SJCRH30 (cell line): ENCODE measurements at places on chromosomes 16 and 17. TPM values are rescaled to one million over a fixed set of nuclear protein-coding genes. Genes with fewer than 3 reads are reported as not detected.

DNA sequence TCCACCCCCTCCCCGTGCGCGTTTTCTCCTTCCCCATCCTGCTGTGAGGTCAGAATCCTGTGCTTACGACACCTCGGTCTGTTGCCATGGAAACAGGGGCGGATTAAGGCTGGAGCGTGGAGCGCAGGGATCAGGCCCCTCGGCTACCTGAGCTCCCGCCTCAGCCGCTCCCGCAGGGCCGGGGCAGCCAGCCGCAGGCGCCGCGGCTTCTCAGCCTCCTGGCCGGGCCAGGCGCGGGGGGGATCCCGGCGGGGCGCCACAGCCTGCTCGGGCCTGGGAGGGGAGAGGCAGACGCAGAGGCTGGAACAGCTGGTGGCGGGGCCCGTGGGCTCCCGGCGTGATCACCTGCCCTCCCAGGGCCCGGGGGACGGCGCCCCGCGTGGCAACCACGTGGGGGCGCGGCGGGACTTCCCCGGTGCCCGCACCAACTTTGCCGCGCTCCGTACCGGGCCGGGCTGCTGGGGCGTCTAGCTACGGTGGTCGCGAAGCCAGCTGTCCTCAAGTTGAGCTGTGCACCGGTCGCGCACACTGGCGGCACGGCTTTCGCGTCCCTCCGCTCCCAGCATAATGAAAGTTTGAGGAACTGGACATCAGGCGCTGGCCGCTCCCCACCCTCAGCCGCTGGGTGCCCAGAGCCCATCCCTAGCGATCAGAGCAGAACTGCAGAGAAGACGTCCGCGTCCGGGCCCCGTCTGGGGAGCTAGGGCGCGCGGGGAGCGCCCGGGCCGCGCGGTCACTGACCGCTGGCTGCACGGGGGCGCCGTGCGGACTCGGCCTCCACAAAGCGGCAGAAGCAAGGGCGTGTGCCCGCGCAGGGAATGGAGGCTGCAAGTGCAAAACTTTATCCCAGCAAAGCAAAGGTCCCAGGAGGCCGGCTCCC lies 1.2 kb downstream of the RTN4RL1 start:
- no peak overlapping the region for H3K27ac ChIP-seq
- H3K36me3 ChIP-seq: no peaks in the 10 kb centered on the region
- H3K27me3 ChIP-seq: peaks cover 17% of the 10 kb centered on the region
- peak overlapping the region; percentile 28 for H3K4me3 ChIP-seq
- peaks cover 7% of the 10 kb centered on the region; the same call in 1 of the 2 replicates for H3K4me1 ChIP-seq

The RBL2 gene
- total RNA-seq: 60.8 and 69.0 TPM in 2 replicates

The XAF1 gene
- 0.04 TPM in 1 of 2 replicates, not detected in the other for total RNA-seq

DNA sequence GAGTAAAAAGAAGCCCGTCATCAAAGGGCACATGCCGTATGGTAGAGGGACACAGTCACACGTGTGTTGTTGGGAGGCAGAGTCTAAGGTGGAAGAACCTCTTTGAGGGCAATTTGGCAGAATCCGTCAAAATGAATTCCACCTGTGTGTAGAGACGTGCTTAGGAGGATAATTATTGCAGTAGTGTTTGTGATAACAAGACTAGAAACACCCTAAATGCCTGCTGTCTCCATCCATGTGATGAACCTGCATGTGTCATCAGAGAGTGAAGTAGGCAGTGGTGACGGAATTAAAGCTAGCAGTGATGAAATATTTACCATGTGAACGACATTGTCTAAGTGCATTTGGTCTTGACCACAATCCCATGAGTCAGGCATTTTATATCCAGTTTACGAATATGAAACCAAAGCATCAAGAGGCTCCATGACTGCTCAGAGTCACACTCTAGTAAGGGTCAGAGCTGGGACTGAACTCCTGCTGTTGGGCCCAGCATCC lies 61.3 kb upstream of the ADORA2B start:
- DNase-seq: peak; percentile 44
- H3K36me3 ChIP-seq: no peaks in the 10 kb centered on the region
- 0 out of 2 replicates have a peak, but pooled peaks cover 2% of the 10 kb centered on the region for H3K27me3 ChIP-seq

GRCh38 chr16:58814348-58814801 lies 80.3 kb upstream of the GOT2 start:
- H3K27me3 ChIP-seq: no peaks in the 10 kb centered on the region
- H3K27ac ChIP-seq: no peak overlapping the region
- no peaks in the 10 kb centered on the region for H3K4me1 ChIP-seq

DNA sequence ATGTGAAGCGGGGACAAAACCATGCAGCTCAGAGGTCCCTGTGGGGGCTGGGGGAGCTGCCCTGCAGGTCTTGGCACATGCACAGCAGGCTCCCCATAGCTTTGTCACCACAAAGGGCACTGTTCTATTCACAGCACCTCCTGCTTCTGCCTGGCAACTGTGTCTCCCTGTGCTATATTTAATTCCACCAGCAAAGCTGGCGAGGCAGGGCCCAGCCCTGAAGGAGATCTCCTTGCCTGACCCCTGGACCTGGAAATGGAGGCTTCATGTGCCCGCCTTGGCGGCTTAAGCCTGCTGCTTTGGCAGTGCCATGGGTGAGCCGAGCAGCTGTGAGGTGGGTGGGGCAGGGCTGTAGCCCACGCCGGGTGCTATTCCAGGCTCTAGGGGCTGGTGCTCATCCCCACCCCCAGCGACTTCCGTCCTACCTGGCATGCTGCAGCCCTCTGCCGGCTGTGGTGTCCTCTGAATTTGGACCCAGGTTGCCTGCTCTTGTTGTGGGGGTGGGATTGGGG lies 6.8 kb downstream of the LDHD start:
- no peak overlapping the region for H3K4me3 ChIP-seq
- H3K27ac ChIP-seq: no peak overlapping the region
- peaks cover 8% of the 10 kb centered on the region for H3K4me1 ChIP-seq
- H3K27me3 ChIP-seq: no peaks in the 10 kb centered on the region
- H3K36me3 ChIP-seq: no peaks in the 10 kb centered on the region

GRCh38 chr17:59365383-59365981 lies 34.0 kb downstream of the YPEL2 start:
- H3K4me1 ChIP-seq: peaks cover 71% of the 10 kb centered on the region
- peak overlapping the region; percentile 9; the same call in 1 of the 2 replicates for H3K27ac ChIP-seq
- H3K27me3 ChIP-seq: no peaks in the 10 kb centered on the region
- no peaks in the 10 kb centered on the region for H3K36me3 ChIP-seq
- no peak overlapping the region for H3K4me3 ChIP-seq
- DNase-seq: peak; percentile 57

- H3K36me3 ChIP-seq: no peaks in the 10 kb centered on the region
- H3K4me3 ChIP-seq: peak overlapping the region; percentile 49
- peaks cover 17% of the 10 kb centered on the region for H3K4me1 ChIP-seq
- peak; percentile 35 for DNase-seq
- H3K27ac ChIP-seq: peak overlapping the region; percentile 72
- no peaks in the 10 kb centered on the region for H3K27me3 ChIP-seq
These were observed 165.3 kb downstream of the STX8 start for GRCh38 chr17:9410301-9410700.

DNA sequence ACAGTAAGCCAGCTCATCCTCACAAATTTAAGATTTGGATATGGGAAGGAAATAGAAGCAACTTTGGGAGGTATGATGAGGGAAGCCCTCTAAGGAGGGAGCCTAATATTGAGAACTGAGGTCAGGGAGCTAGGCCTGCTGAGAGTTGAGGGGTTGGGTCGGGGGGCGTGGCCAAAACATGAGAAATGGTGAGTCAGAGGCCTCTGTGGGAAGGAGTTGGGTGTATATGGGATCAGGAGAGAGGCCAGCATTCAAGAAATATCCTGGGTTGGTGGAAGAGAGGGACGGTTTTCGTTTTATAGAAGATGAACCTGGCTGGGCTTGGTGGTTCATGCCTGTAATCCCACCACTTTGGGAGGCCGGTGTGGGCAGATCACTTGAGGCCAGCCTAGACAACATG lies 48.4 kb downstream of the CLEC16A start:
- DNase-seq: peak; percentile 45
- no peaks in the 10 kb centered on the region for H3K36me3 ChIP-seq
- H3K4me3 ChIP-seq: no peak overlapping the region
- no peaks in the 10 kb centered on the region for H3K27me3 ChIP-seq

DNA sequence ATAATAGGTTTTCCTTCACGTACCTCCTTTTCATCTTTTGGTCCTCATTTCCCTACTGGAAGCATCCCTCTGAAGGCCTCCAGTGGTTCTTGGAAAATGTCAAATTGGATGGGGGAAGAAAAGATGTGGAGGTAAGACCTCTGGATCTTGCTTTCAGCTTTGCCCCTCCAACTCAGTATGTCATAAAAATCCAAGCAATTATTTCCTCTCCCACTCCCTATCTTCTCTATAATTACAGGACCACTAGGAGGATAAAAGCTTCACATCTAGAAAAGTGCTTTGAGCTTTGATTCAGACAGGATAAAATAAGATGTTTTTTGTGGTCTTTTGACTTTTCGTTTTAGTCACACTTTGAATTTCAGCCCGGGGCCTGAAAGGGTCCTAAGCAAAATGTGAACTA lies 1.7 kb downstream of the TTLL6 start:
- H3K36me3 ChIP-seq: no peaks in the 10 kb centered on the region
- peaks cover 20% of the 10 kb centered on the region for H3K4me1 ChIP-seq
- no peak overlapping the region for H3K27ac ChIP-seq
- H3K4me3 ChIP-seq: no peak overlapping the region
- DNase-seq: no peak

- no peaks in the 10 kb centered on the region for H3K36me3 ChIP-seq
- H3K27me3 ChIP-seq: no peaks in the 10 kb centered on the region
- H3K4me1 ChIP-seq: peaks cover 48% of the 10 kb centered on the region
- H3K4me3 ChIP-seq: no peak overlapping the region
- DNase-seq: peak; percentile 29
These were observed 87.5 kb upstream of the GSE1 start for GRCh38 chr16:85525420-85526184.

The STX1B gene
- total RNA-seq: 0.94 and 1.4 TPM in 2 replicates

DNA sequence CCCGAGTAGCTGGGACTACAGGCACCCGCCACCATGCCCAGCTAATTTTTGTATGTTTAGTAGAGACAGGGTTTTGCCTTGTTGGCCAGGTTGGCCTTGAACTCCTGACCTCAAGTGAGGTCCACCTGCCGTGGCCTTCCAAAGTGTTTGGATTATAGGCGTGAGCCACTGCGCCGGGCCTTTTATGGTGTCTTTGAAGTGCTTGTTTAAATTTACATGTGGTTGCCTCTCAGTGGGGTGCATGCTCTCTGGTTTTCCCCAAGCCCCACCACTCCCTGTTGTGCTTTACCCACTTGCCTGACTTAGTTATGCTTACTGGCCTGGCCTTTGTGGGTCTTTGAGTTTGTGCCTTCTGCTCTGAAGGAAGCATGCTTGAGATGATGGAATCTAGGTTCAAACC lies 132.0 kb downstream of the PRKCB start:
- DNase-seq: no peak
- H3K4me1 ChIP-seq: no peaks in the 10 kb centered on the region
- no peaks in the 10 kb centered on the region for H3K27me3 ChIP-seq
- H3K27ac ChIP-seq: no peak overlapping the region

DNA sequence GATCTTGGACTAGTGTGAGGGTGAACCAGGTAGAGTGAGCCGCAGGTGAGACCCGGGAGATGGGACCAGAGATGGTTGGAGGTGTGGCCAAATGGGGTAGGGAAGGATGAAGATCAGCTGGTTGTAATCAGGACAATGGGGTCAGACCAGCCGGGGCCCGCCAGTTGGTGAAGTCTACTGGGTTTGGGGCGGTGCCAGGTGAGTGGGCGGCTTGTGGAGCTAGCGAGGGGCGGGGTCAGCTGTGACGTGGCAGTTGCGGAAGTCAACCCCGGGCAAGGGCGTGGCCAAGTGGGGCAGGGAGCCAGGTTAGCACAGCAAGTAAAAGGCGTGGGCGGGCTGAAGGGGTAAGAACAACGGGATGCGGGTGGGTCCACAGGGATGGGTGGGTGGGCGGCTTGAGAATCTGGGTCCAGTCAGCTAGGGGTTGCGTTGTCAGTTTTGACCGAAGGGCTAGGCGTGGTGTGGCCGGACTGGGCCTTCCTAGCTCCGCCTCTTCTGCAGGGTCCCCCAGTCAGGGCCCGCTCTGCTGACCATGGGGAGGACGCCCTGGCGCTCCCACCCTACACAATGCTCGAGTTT lies 25.5 kb upstream of the ALKBH5 start:
- H3K4me3 ChIP-seq: peak overlapping the region; percentile 16
- H3K4me1 ChIP-seq: peaks cover 24% of the 10 kb centered on the region
- DNase-seq: peak; percentile 85
- no peaks in the 10 kb centered on the region for H3K27me3 ChIP-seq
- no peaks in the 10 kb centered on the region for H3K36me3 ChIP-seq
- H3K27ac ChIP-seq: no peak overlapping the region

- H3K27ac ChIP-seq: no peak overlapping the region
- no peaks in the 10 kb centered on the region for H3K4me1 ChIP-seq
- no peak for DNase-seq
- H3K4me3 ChIP-seq: no peak overlapping the region
- H3K27me3 ChIP-seq: no peaks in the 10 kb centered on the region
These were observed 31.6 kb upstream of the FAAP100 start for GRCh38 chr17:81583589-81584342.

DNA sequence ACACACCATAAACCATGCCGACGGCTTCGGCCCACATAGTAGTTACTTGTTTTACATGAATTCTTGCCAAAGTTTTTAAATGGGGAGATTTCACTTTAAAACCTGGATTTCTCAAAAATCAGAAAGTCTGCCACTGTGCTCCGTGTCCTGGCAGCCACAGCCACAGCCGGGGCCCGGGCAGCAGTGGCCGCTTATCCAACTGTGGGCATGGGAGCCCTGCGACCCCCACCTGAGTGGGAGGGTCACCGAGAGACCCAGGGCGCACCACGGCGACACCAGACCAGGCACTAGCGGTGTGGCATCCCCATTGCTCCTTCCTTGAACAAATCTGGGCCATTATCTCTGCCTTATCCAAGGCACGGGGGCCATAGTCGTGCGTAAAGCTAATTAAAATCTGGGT lies 30.0 kb downstream of the ZNF469 start:
- no peaks in the 10 kb centered on the region for H3K27me3 ChIP-seq
- no peak overlapping the region for H3K27ac ChIP-seq
- H3K4me3 ChIP-seq: no peak overlapping the region
- no peak for DNase-seq
- H3K4me1 ChIP-seq: no peaks in the 10 kb centered on the region
- H3K36me3 ChIP-seq: no peaks in the 10 kb centered on the region

The FGF11 gene
- 4.0 and 5.0 TPM in 2 replicates for total RNA-seq

DNA sequence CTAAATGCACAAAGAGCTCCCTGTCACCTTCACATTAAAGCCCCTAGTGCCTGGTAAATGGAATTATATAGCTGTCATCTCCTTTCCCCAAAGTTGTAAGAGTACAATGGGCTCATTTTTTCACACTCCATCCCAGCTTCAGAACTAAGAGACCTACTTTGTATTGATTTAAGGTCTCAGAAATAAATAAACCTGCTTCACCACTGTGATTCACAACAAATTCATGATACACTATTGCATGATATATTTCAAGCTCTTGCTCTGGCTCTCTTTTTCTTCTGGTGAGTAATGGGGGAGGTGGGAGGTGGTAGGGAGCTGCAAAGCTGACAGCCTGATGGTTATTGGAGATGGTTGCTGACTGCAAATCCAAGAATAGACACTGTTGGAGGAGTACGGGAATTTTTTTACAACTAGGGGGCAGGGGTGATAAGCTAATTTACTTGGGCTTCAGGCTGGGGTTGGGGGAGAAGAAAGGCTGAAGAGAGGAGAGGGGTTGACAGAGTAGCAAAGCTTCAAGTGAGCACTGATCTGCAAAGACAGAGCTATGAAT lies 189.9 kb downstream of the AATF start:
- DNase-seq: no peak
- H3K4me3 ChIP-seq: no peak overlapping the region
- peaks cover 29% of the 10 kb centered on the region; the same call in 1 of the 2 replicates for H3K36me3 ChIP-seq
- no peaks in the 10 kb centered on the region for H3K27me3 ChIP-seq
- H3K27ac ChIP-seq: no peak overlapping the region

The ZNF423 gene
- 6.7 and 7.9 TPM in 2 replicates for total RNA-seq
